Hippocampal formation (tissue), 2 donors: ENCODE measurements at places on chromosomes 4 and X.

- no peak for DNase-seq
These were observed 1047.3 kb downstream of the PCDH18 start for GRCh38 chr4:136484996-136485395.

GRCh38 chr4:130812117-130812765 lies 1716.3 kb downstream of the C4orf33 start:
- DNase-seq: no peak

GRCh38 chrX:9670136-9670814 lies 95.4 kb downstream of the GPR143 start:
- DNase-seq: no peak

DNA sequence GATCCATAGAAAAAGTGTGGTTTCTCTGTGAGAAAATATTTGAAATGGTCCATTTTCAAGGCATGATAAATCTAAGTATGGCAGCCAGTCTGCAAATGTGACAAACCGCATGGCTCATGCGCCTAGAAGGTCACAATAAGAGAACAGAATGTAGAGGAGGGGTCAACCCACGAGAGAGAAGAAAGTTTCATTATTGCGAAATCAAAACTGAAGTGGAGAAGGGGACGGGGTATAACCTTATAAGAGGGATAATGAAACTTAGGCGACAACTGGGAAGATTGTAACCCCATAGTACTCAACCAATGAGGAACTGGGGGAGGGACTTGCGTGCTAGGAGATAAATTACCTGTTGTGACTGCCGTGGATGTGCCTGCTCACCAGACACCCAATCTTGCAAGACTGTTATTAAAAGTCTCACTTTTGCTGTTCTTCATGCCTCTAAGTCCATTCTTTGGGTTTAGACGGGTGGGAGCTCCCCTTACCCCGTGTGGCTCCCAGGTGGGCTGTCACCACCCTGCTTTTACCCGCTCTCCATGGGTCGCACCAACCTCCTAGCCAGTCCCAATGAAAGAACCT lies 21.3 kb upstream of the ZCCHC4 start:
- no peak for DNase-seq

DNA sequence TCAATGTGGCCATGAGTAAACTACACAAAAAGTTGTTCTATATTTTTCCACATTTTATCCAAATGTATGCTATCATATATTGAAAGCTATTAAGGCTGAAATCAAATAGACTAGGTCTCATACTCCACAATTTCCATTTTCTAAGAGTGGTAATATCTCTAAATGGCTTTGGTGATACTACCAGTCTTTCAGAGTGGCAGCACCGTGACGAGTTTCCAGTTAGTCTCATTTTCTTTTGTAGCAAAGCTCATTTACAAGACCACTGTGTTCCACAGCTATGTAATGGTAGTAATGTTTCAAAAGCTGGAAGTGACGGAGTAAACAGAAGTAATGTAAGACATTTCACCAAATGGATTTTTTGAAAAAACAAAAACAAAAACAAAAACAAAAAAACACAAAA lies 228.2 kb downstream of the PPP3CA start:
- no peak for DNase-seq

DNA sequence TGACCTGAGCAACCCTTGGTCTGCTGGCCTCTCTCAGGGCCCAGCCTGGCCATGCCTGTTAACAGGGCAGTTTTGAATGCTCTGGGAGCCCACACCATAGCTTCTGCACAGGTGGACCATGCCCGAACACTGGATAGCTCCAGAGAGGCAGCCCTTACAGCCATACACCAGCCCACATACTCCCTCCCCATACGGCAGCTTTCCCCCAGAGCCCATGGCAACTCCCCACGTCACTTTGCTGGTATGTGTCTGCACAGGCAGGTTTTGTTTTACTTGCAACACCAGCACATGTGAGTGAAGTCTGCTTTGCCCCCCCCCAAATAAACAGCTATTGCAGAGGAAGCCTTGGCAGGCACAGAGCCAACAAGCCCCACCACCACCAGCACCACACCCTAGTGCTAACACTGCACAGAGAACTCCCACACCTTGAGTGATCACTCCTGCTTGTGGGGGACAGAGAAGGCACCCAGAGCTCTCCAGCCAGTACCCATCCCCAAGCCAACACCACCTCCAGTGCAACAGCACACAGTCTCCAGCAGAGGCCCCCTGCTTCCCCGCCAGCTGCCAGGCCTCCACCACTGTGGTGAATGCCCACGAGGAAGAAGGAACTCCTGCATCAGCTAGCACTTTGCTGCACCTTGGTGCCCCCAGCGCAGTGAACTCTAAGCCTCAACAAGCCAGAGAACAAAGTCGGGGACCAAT lies 87.3 kb downstream of the STPG2 start:
- DNase-seq: no peak

DNA sequence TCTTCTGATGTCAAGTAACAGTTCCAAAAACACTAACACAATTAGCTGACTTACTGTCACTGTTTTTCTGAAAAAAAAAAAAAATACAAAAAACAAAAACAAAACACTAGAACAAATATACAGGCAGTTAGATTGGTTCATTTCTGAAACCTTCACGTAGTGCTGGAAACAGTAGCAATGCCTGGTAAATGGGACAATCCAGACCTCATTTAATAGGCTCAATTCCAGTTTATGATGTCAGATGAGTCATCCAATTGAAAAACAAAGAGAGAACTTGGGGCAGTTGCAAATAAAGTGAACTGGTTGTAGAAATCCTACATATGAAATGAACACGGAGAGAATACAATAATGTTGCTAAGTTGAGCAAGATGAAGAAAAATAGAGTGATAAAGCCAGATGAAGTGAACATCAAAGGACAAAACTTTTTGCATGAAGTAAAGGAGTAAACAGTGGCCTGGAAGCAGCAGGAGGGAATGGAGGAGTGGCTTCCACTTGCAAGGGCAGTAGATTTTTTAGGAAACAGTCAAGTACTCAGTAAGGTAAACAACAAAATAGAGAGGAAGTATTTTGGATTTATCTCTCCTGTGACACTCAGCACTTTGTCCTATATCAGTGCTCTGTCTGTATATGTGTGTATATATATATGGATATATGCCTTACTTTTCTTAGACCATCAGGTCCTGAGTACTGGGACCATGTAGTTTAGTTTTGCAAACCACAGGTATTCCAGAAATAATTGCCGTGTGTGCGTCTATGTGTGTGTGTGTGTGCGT lies 39.3 kb upstream of the MAGEA10 start:
- no peak for DNase-seq

DNA sequence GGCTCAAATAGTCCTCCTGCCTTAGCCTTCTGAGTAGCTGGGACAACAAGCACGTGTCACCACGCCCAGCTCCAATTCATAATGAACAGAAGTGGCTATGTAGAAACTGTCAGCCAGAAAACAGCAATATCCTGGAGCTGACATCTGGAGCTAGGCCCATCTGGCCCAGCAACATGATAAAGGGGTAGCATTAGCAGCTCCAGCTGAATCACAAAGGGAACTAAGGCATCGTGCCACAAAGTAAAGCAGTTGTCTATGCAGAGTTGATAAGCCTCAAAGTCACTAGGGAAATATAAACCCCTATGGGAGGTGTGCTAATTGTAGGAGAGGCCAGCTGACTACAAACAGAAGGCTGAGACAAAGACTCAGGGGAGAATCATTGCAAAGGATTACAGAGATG lies 270.5 kb upstream of the GPC4 start:
- no peak for DNase-seq

DNA sequence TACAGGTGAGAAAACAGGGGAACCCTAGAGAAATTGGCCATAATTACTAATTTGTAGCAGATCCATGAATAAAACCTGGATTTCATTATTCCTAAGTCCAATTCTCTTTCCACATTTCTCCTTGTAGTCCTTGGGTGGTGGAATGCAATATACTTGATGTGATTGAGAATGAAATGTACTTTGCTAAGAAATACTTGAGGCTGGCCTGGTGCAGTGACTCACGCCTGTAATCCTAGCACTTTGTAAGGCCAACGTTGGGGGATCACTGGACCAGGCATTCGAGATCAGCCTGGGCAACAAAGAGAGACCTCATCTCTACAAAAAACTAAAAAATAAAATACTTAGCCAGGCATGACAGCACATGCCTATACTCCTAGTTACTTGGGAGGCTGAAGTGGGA lies 15.9 kb downstream of the TMEM184C start:
- no peak for DNase-seq

DNA sequence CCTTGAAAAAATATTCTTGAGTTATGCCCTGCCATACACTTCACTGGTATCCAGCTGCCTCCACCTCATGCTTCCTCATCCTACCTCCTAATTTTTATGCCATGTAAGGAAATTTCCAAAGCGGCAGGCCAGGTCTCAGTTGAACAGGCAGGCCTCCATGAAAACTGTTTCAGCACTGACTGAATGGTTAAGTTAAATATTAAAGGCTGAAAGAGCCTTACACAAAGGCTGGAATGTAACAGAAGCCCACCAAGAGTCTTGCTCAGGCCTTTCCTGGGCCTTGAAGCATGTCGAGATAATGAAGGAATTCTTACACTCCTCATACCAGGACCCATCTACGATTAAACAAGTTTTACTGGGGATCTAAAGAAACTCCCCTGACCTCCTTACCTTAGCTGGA lies 359.6 kb upstream of the NOCT start:
- DNase-seq: no peak

GRCh38 chr4:186676531-186677161 lies 47.0 kb downstream of the FAT1 start:
- DNase-seq: no peak

DNA sequence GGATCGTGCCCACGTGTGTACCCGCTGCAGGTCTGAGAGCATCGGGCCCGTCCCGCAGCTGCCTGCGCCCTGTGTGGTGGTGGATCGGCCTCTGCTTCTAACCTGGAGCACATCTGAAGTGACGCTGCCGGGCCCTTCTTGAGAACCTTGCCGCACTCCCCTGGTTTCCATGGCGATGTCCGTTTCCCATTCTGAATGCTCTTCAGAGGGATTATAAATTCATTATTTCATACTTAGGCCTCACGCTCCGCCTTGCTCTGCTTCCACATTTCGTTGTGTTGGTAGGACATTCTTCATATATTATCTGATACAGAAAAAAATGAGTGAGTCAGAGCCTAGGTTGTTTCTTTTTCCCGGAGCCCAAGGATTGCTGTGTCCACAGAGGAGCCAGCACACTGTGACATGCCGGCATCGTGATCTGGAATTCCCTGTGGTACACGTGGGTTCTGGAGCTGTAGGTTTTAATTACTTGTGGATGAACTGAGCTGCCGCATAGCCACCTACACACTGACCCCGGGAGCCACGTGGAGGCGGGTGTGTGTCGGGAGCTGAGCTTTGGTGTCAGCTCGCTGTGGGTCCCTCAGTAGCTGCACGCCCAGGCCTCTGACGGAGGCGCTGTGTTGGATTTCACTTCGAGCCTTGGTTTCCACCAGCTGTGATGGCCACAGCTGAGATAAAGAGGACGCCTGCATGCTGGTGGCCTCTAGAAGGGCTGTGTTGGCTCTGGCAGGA lies 63.4 kb downstream of the PSAPL1 start:
- no peak for DNase-seq

- no peak for DNase-seq
These were observed 28.0 kb upstream of the NDUFC1 start for GRCh38 chr4:139330283-139330682.
